ENCODE measurements at places on chromosomes 5 and 9.

DNA sequence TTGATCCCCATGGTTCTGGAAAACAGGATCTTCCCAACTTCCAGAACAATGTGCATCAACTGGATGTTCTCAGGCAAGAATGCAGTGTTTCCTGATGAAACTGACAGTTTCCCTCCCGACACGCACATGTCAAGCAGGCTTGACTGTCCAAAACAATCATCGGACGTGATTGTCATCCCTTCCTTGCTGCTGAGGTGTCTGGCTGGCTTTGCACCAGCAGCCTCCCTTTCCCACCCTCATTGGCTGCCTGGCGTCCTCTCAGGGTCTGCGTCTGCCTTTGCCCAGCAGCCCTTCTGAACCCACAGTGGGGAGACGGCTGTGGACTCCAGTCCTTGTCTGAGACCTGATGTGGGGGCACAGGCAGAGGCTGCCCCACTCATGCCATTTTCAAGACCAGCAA, 110.8 kb downstream of the MARCHF3 start:
- DNase-seq = no peak

- no peak for DNase-seq
Observed at GRCh38 chr5:86909418-86910295, 291.9 kb downstream of the COX7C start.

- no peak for DNase-seq
Observed at GRCh38 chr5:172701291-172701656, 60.2 kb downstream of the NEURL1B start.

- no peak for DNase-seq
Observed at GRCh38 chr9:94534901-94535300, 20.0 kb upstream of the PCAT7 start.

DNA sequence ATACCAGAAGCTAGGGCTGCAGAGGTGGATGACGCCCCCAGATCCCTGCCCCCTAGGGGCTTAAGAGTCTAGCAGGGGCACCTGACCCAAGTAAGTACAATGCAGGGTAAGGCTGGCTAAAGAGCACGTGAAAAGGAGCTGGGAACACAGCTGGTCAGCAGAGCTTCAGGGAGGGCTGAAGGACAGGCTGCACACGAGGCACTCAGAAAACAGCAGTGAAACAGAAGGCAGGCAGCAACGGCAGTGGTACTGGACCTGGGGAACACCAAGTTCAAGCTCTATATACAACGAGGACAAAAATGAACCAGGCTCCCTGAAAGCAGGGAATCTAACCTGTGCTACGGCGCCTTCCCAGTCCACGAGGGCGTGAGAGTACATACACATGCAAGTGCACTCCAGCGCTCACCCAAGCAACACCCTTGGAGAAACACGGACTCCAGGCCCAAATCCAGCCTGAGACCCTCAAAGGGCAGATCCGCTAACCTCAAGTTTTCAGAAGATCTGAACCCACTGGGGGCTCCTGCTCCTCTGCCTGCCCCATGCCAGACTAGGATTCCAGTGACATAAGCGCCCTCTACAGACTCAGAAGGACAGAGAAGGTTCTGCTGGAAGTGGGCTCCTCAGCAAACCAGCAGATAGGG, 57.4 kb downstream of the PSMB7 start:
- no peak for DNase-seq

GRCh38 chr9:109893241-109893640, 113.2 kb downstream of the PALM2AKAP2 start:
- DNase-seq = no peak

- no peak for DNase-seq
Observed at GRCh38 chr5:137016783-137017324, 482.3 kb downstream of the SPOCK1 start.

DNA sequence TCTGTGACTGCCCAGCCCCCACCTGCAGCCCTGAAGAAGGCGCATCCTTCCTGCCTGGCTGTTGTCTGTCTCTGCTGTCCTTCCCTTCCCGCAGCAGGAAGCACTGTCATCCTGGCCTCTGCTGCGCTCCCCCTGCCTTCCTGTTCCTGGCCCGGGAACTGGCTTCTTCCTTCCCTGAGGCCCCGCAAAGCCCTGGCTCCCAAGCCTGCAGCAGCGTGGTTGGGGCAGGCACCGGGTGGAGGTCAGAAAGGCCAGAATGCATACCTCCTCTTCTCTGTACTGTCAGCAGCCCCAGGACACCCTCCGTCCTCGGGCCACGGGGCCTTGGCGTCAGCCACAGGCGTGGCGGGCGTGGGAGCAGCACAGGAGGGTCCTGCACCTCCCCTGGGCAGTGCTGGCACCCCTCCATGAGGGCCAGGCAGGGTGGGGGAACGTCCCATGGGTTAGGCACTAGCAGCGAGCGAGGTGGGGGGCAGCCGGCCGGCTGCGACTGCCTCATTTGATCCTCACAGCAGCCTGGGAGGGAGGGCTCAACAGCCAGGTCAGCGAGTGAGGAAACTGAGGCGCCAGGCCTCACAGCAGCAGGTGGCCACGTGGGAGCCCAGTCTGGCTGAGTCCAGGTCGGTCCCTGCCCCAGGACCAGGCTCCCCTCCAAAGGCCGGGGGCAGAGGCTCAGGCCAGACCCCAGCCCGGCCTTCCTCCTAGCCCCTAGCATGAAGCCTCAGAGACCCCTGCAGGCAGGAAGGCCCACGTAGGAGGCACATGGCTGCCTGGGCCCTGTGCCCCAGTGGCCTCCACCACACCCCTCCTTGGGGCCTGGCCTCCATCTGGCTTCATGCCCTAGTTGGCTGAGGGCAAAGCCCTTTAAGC, 9.4 kb downstream of the FLT4 start:
- no peak for DNase-seq

- no peak for DNase-seq
Observed at GRCh38 chr5:39109606-39110005, 35.4 kb upstream of the RICTOR start.

DNA sequence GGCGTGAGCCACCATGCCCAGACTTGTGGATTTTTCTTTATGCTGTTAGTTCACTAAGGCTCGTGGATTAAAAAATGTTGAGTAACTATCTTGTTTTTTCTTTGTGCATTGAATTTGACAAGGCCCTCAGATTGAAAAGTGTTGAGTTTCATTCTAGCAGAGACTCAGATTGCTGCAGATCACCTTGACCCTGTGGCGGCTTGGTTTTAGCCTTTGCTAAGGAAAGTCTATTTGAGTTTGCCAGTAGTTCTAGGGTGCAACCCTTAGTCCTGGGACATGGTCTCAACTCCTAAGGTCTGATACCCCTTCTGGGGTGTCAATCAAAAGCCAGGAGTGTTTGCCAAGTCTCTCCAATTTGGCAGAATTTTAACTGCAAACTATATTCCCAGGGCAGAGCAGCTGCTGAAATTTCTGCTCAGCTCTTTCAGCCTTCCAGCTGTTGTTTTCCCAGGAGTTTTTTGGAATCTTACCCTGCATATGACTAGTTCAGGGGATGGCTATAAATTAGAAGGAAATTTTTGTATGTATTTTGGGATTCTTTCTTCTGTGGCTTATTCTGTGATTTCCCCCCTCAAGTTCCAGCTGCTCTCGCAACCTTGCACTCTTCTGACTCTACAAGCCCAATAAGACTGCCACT, 84.3 kb upstream of the HAND1 start:
- DNase-seq = no peak
